NCI-H1930 (cell line): ENCODE measurements at places on chromosomes 13 and 19.
A peak's percentile ranks its signal among the peaks of the same experiment; 100 is the strongest.

- DNase-seq, result no peak
These were observed 20.4 kb downstream of the ARHGEF1 start for GRCh38 chr19:41903193-41903953.

DNA sequence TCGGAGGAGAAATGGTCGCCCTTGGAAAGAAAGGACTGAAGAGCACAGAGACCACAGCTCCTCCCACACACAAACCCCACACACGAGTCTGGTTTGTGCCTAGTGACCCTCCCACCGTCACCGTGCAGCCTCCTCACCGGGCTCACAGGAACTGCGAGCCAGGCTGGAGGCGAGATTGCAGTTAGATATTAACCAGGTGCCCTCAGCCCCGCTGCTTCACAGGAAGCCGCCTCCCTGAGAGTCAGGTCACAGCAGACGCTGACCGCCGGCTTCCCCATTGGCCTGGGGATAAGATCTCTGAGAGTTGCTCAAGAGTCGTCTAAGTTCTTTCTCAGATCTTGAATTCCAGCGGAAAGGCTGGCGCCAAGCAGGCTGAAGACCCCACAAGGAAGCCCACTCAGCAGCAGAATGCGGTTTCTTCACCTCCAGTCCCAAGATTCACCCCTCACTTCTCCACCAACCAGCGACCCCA is 870 bp downstream of the ZNF44 start:
- DNase-seq, result no peak

- peak; percentile 25 for DNase-seq
These were observed 22.4 kb upstream of the SEMA6B start for GRCh38 chr19:4581666-4582553.

GRCh38 chr13:105213512-105213911 is 1322.0 kb downstream of the EFNB2 start:
- no peak for DNase-seq

DNA sequence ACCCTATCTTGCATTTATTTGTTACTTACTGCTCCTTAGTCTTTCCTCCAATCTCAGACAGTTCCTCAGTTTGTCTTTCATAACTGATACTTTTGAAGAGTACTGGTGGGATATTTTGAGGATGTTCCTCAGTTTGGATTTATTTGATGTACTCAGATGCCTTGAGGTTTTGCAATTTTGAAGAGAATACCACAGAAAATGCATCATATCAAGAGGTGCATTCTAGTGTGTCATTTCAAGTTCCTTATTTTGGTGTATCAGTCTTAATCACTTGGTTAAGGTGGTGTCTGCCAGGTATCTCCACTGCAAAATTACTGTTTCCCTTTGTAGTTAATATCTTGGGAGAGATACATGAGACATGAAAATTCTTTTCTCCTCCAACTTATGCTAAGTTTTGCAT is 75.1 kb downstream of the URI1 start:
- no peak for DNase-seq

DNA sequence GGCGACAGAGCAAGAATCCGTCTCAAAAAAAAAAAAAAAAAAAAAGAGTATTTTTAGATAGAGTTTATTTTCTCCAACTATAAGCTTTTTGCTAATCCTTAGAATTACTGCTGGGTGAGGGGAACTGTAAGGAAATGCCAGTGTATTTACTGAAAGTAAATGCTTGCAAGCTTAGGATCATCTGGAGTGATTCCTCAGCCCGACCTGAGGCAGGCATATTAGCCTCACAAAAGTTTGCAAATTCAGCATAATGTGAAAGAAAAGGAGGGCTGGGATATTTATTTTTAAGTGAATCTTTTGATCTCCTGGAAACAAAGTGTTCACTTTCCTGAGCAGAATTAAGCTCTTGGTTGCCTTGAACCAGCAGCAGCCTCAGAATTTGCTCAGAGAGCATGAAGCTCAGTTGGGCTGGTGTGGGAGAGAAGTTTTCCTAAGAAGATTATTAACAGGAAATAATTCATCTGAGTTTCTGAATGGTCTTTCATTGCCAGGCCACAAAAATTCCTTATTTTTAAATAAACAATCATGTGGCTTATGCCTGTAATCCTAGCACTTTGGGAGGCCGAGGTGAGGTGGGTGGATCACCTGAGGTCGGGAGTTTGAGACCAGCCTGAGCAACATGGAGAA is 24.7 kb upstream of the SPATA13 start:
- DNase-seq, result no peak

DNA sequence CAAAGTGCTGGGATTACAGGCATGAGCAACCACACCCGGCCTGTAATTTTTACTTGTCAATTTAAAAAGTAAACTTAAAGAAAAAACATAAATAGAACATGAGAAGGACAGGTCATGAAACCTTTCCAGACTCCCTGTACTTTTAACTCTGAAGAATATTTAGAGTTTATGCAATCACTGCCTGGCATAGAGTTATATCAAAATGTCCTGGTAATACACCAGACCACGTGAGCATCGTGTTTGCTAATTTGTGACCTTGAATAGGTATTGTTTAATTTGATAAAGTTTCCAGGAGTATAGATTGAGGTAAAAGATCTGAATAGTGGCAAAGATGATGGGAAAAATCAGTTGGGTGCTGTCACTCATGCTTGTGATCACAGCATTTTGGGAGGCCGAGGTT is 81.2 kb upstream of the RNF113B start:
- no peak for DNase-seq

- no peak for DNase-seq
These were observed 6.1 kb downstream of the RNF126 start for GRCh38 chr19:656751-657559.

DNA sequence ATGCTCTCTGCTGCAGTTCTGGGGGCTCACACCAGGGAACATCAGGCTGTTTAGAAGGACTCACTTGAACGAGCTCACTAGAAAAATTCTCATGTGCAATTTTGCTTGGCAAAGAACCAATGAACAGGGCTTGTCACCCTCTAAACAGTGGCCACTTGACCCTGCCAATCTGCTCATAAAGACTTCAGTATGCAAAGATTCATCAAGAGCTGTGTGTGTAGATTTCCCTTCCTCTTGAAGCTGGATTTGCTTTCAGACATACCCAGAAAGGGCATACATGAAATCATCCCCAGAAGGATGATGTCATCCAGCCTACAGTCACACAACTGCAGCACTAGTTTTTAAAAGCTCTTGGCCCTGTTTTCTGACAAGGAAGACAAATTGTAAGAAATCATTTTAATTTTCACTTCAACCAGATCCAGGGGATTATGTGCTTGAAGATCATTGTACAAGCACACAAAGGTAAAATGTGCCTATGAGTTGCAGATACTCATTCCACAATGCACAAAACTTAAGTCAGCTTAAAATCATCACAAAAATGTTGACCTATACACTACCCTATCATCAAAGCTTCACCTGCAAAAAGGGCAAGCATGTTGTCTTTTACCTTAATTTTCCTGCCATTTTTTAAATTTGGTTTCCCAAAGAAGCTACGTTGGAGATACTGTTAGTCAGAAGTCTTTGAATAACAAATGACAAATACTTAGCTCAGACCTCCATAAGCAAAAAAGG is 5.2 kb upstream of the STK24 start:
- DNase-seq, result no peak

- no peak for DNase-seq
These were observed 2.2 kb downstream of the RINL start for GRCh38 chr19:38875656-38876395.

DNA sequence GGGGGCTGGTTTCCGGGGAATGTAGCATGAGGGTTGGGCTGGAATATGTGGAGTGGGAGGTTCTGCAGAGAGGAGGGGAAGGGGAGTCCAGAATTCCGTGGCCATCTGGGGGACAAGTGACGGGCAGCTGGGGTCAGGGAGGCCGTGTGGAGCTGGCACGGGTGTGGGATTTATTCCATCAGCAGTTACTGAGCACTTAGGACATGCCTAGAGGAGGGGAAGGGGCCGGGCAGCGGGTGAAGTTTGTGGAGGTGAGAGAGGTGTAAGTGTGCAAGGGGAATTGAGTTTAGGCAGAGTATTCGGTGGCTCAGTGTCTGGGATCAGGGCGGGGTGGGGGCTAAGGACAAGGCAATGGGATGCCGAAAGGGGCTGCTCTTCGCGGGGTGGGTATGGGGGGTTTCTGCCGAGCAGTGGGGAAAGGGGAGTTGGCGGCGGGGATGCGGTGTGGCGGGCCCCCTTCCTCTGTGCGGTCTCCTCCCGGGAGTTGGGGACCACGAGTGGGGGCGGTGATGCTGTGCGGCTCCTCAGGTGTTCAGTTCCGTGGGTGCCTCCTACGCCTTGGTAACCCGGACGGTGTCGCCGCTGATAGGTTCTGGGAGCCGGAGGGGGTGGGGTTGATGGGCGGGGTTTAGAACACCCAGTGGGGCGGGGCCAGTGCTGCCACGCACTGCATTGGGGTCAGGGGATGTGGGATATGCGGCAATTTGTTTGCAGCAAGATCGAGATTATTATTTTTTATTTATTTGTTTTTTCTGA is 5.4 kb downstream of the CCDC61 start:
- peak; percentile 63 for DNase-seq

GRCh38 chr13:42834946-42835345 is 53.6 kb downstream of the FAM216B start:
- no peak for DNase-seq

DNA sequence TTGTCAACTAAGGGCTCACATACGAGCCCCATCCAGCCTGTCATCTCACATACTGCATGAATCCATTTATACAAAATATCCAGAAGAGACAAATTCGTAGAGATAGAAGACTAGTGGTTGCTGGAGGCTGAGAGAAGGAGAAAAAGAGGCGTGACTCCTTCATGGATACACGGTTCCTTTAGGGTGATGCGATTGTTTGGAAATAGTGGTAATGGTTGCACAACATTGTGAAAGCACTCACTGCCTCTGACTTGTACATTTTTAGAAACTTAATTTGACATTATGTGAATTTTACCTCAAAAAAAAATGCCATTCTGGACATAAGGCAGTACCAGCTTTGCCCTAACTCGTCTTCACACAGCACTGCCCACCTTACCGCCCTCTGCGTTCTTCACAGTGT is 27.3 kb downstream of the IGFL1 start:
- DNase-seq, result no peak

- no peak for DNase-seq
These were observed 1885.1 kb downstream of the OLFM4 start for GRCh38 chr13:54913668-54914067.

DNA sequence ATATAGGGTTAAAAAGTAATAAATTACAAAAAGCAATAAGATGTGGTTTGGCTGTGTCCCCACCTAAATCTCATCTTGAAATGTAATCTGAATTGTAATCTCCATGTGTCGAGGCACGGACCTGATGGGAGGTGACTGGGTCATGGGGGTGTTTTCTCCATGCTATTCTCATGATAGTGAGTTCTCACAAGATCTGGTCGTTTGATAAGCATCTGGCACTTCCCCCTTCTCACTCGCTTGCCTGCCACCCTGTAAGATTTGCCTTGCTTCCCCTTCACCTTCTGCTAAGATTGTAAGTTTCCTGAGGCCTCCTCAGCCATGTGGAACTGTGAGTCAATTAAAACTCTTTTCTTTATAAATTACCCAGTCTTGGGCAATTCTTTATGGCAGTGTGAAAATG is 577.4 kb downstream of the TBC1D4 start:
- no peak for DNase-seq

- DNase-seq, result no peak
These were observed 366.8 kb downstream of the TBC1D4 start for GRCh38 chr13:75115171-75115570.

- no peak for DNase-seq
These were observed 33.5 kb upstream of the CSNK1A1L start for GRCh38 chr13:37138926-37139325.

GRCh38 chr19:45156011-45156630 is 4.7 kb downstream of the NKPD1 start:
- DNase-seq, result no peak

DNA sequence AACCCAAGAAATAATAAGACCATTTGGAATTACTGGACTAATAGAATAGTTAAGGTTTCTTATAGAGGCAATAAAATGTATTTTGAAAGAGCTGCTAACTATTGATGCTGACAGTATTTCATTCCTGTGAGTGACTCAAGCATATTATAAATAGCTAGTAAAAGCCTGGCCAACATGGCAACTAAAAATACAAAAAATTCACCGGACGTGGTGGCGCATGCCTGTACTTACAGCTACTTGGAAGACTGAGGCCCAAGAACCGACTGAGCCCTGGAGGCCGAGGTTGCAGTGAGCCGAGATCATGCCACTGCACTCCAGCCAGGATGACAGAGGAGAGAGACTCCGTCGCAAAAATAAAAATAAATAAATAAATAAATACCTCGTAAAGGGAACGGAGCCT is 5.4 kb upstream of the ICAM3 start:
- DNase-seq, result no peak

DNA sequence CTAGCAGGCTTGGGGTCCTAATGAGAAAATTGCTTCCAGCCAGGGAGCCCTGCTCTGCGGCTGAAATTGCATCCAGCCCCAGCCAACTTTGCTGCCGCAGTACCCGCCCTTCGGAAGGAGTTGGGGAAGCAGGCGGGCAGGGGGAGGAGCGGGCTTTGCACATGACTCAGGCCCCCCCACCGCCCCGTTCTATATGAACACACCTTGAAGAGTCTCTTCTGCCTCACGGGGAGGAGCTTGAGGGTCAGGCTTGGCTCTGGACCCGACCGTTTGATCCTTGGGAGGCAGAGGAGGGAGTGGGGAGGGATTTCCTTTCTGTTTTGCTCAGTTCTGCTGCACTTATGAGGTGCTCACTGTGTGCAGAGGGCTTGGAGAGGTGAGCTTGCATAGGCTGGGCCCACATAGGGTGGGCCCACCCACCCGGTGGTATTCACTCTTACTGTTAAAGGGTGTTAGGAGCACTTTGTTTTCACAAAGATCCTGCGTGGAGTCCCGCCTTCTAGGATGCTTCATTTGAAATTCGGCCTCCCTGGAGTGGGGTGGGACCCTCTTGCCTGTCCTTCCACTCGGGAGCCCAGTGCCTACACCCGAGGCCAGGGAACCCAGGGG is 46.5 kb downstream of the LYL1 start:
- DNase-seq, result no peak

GRCh38 chr13:20487927-20488326 is 37.7 kb downstream of the CRYL1 start:
- DNase-seq, result no peak

DNA sequence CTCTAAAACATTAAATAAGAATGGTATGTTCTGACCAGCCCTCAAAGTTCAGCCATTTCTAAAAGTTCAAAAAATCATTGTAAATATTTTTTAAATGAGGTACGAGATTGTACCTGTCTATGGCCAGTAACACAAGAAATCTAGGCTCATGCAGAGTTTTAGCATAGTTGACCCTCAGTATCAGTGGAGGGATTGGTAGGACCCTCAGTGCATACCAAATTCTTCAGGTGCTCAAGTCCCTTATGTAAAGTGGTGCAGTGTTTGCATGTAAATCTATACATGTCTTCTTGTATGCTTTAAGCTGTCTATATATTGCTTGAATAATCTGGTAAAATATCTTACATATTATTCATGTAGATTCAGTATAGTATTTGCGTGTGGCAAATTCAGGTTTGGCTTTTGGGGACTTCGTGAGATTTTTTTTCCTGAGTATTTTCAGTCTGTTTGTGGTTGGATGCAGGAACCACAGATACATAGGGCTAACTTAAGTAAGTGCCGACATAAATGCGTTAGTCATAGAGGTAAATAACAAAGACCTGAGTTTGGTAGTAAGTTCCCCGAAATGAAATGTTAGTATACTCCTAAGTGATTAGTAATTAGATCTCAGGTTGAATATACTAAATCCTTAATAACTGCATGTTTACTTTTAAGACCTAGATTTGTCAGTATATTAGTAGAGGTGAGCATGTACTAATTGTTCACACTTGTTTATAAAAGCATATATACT is 7.8 kb downstream of the MIR17HG start:
- no peak for DNase-seq
